ENCODE measurements at places on chromosomes 1 and 21. TPM values are rescaled to one million over a fixed set of nuclear protein-coding genes. Genes with fewer than 3 reads are reported as not detected.
A peak's percentile ranks its signal among the peaks of the same experiment; 100 is the strongest.

- DNase-seq = no peak
- no peak overlapping the region for H3K27ac ChIP-seq
- no peak overlapping the region for H3K4me3 ChIP-seq
- H3K4me1 ChIP-seq = peaks cover 12% of the 10 kb centered on the region
- H3K27me3 ChIP-seq = peaks cover 35% of the 10 kb centered on the region
- no peaks in the 10 kb centered on the region for H3K36me3 ChIP-seq
Measured at GRCh38 chr1:165235777-165236291, 120.7 kb downstream of the LMX1A start.

DNA sequence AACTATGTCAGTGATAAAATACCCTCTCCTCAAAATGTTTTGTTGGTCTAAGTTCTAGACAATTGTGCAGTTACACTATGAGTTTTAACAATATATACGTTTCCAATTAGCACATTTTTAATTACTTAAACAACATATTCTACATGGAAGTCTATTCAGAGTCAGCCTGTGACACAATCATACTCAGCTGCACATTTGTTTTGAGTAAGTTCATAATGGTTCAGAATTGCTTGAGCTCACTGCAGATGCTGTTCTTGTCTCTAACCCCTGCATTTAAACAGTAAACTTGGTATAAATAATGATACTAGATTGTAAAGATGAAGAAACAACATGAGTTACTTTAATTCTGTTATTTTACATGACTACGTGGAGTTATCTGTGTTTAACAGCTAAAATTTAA, 30.6 kb downstream of the CDKN2C start:
- no peak overlapping the region for H3K27ac ChIP-seq
- H3K36me3 ChIP-seq = no peaks in the 10 kb centered on the region
- H3K4me3 ChIP-seq = no peak overlapping the region
- no peak for DNase-seq
- no peaks in the 10 kb centered on the region for H3K4me1 ChIP-seq

- H3K27me3 ChIP-seq = no peaks in the 10 kb centered on the region
- H3K36me3 ChIP-seq = no peaks in the 10 kb centered on the region
- no peak overlapping the region for H3K4me3 ChIP-seq
Measured at GRCh38 chr1:115251340-115251748, 86.7 kb downstream of the NGF start.

DNA sequence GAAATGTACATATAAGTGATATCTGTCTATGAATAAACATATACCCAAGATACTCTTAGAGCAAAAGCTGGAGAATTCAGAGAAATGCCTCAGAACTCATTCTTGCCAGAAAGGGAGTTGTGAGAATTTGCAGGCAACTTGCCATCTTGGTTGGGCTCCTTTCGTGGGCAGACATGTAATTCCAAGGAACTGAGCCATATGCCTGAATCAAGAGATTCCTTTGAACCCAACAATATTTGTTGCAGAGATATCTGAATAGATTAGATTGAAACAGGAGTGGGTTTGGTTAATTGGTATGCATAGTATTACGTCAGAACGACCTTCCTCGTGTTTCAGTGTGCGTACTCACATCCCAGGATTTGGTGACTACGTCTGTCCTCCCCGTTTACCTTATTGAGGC, 67.0 kb downstream of the TGFB2 start:
- H3K4me3 ChIP-seq = no peak overlapping the region
- H3K27ac ChIP-seq = no peak overlapping the region
- no peaks in the 10 kb centered on the region for H3K27me3 ChIP-seq
- no peak for DNase-seq
- H3K36me3 ChIP-seq = no peaks in the 10 kb centered on the region

GRCh38 chr1:4128616-4129015, 228.5 kb upstream of the C1orf174 start:
- H3K36me3 ChIP-seq = no peaks in the 10 kb centered on the region
- peaks cover 26% of the 10 kb centered on the region for H3K27me3 ChIP-seq
- peak; percentile 51 for DNase-seq
- H3K4me1 ChIP-seq = no peaks in the 10 kb centered on the region

GRCh38 chr1:54571326-54571725, 23.3 kb downstream of the ACOT11 start:
- H3K4me3 ChIP-seq = no peak overlapping the region
- H3K36me3 ChIP-seq = no peaks in the 10 kb centered on the region
- peaks cover 18% of the 10 kb centered on the region for H3K4me1 ChIP-seq
- DNase-seq = peak; percentile 27
- no peak overlapping the region for H3K27ac ChIP-seq
- no peaks in the 10 kb centered on the region for H3K27me3 ChIP-seq

- no peak overlapping the region for H3K4me3 ChIP-seq
- H3K27ac ChIP-seq = no peak overlapping the region
- H3K36me3 ChIP-seq = no peaks in the 10 kb centered on the region
Measured at GRCh38 chr1:151728151-151729054, 7.1 kb downstream of the RIIAD1 start.

GRCh38 chr1:97334454-97334853, 586.4 kb downstream of the DPYD start:
- DNase-seq = no peak
- no peaks in the 10 kb centered on the region for H3K4me1 ChIP-seq
- H3K4me3 ChIP-seq = no peak overlapping the region
- no peaks in the 10 kb centered on the region for H3K27me3 ChIP-seq
- H3K27ac ChIP-seq = no peak overlapping the region
- H3K36me3 ChIP-seq = no peaks in the 10 kb centered on the region

GRCh38 chr1:227786673-227787512, 28.6 kb upstream of the PRSS38 start:
- H3K36me3 ChIP-seq = peaks cover 6% of the 10 kb centered on the region
- no peaks in the 10 kb centered on the region for H3K27me3 ChIP-seq
- peaks cover 32% of the 10 kb centered on the region for H3K4me1 ChIP-seq
- peak overlapping the region; percentile 67 for H3K4me3 ChIP-seq
- peak overlapping the region; percentile 72 for H3K27ac ChIP-seq

GRCh38 chr21:28522014-28522799, 470.5 kb downstream of the LTN1 start:
- no peaks in the 10 kb centered on the region for H3K27me3 ChIP-seq
- no peaks in the 10 kb centered on the region for H3K4me1 ChIP-seq
- DNase-seq = no peak
- no peaks in the 10 kb centered on the region for H3K36me3 ChIP-seq

DNA sequence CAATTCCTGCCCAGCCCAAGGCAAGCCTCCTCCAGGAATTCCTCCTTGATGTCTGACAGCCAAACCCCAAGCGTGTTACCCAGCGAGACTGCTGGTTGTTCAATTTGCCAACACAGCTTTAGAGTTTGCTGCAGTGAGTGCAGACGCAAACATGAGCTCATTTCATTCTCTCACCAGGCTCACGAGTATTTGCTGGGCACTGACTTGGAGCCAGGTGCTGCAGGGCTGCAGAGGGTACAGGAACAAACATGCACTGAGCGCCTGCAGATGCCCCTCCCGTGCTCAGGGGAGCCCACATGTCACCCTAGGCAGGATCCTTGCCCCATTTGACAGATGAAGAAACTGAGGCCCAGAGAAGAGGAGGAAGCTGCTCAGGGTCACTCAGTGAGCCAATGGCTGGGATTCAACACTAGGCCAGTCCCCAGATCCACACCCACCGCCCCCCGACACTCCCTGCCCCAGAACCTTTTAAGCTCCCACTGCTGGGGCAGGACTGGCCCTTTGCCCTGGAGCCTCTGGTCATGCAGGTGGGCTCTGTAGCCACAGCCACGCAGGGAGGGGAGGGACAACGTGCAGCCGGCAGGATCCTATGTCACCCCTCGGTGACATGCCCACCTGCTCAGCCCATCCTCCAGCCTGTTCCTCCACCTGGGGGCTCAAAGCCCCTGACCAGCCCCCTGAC, 363.7 kb downstream of the MATN1 start:
- H3K4me3 ChIP-seq = no peak overlapping the region
- no peaks in the 10 kb centered on the region for H3K36me3 ChIP-seq
- H3K4me1 ChIP-seq = no peaks in the 10 kb centered on the region
- DNase-seq = no peak

DNA sequence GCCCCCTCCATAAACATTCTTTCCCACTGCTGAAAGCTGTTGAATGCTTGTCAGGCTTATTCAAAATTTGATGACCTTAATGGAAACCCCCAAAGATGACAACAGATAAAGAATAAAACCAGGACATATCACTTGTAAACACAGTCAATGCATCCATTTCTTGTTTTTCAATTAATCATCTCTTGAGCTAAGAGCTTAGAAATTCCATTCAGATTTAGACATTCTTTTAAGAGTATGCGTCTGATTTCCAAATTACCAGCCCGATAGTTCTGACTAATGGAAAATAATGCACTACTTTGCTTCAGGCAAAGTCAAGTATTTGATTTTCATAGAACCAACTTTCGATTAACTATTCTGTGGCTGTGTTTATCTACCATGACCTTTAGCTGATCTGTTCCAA, 100.6 kb upstream of the RUNX1 start:
- no peaks in the 10 kb centered on the region for H3K4me1 ChIP-seq
- no peak overlapping the region for H3K4me3 ChIP-seq
- no peak for DNase-seq
- H3K27ac ChIP-seq = no peak overlapping the region
- no peaks in the 10 kb centered on the region for H3K27me3 ChIP-seq

- no peaks in the 10 kb centered on the region for H3K27me3 ChIP-seq
- no peak overlapping the region for H3K4me3 ChIP-seq
- peaks cover 7% of the 10 kb centered on the region for H3K4me1 ChIP-seq
- no peak overlapping the region for H3K27ac ChIP-seq
Measured at GRCh38 chr1:58932859-58933598, 149.2 kb upstream of the JUN start.

DNA sequence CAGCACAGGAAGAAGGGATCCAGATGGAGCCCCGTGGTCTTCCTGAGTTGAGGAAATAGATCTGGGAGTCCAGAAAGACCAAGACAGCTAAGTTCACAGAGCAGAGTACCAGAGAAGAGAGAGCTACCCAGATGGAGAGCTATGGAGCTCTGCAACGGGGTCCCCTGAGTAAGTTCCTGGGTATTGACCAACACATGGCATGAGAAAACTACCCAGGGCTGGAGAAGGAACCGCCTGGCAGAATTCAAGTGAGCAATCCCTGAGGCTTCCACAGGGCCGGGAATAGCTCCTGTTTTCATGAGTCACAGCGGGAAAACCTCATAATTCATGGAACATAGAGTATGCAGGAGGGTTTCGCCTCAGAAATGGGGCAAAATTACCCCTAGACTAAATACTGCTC, 19.7 kb downstream of the STPG1 start:
- no peak for DNase-seq
- H3K27ac ChIP-seq = no peak overlapping the region
- peaks cover 33% of the 10 kb centered on the region for H3K4me1 ChIP-seq
- H3K27me3 ChIP-seq = no peaks in the 10 kb centered on the region

DNA sequence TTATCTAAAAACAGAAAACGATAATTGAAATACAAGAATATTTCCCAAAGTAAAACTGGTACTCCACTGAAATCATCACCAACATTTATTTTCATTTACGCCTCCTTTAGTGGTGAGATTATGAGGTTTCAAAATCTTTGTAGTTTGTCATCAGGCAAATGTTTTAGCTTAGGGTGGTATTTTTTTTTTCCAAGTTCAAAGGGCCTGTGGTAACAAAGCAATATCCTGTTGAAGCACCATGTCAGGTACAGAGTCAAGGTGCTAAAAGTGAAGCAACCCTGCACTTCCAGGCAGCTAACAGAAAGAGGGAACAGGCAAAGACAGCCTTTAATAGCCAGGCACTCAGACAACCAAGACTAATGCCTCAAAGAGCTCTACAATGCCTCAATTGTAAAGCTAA, 89.2 kb downstream of the JAK1 start:
- H3K4me3 ChIP-seq = no peak overlapping the region
- peak overlapping the region; percentile 26 for H3K27ac ChIP-seq
- H3K36me3 ChIP-seq = peaks cover 53% of the 10 kb centered on the region
- H3K4me1 ChIP-seq = peaks cover 5% of the 10 kb centered on the region

DNA sequence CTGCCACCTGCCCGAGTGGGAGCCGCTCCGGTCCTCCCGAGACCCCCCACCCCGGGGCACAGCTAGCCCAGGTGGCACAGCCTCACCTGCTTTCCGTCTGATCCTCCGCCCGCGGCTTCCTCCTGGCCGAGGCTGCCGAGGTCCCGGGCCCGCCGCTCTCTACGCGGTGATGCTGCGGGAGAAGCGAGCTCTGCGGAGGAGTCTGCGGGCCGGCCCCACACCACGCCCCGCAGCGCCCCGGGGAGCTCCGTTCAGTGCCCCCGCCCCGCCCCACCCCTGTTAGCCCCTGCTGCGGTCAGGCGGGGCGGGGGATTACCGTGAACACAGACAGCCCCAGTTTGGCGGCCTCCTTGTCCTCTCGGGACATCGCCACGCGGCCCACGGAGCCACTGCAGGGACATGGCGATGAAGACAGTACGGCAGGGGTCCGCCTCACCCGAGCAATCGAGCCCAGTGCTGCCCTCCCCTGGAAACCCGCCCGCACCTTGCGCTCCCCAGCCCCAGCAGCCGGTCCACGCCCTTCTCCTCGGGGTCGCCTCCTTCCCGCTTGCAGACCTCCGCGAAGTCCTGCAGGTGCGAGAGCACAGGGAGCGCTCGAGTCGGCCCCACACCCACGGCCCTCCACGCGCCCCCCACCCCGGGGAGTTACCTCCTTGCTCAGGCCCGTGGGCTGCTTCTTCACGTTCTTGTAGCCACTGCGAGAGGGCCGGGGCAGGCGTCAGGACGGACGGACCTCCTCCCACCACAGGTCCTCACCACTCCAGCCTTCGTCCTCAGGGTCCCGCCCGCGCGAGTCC, 933 bp downstream of the C1orf35 start:
- H3K4me3 ChIP-seq = peak overlapping the region; percentile 99
- DNase-seq = peak; percentile 90
- H3K27ac ChIP-seq = peak overlapping the region; percentile 95
- H3K36me3 ChIP-seq = peaks cover 48% of the 10 kb centered on the region
- H3K4me1 ChIP-seq = peaks cover 67% of the 10 kb centered on the region

DNA sequence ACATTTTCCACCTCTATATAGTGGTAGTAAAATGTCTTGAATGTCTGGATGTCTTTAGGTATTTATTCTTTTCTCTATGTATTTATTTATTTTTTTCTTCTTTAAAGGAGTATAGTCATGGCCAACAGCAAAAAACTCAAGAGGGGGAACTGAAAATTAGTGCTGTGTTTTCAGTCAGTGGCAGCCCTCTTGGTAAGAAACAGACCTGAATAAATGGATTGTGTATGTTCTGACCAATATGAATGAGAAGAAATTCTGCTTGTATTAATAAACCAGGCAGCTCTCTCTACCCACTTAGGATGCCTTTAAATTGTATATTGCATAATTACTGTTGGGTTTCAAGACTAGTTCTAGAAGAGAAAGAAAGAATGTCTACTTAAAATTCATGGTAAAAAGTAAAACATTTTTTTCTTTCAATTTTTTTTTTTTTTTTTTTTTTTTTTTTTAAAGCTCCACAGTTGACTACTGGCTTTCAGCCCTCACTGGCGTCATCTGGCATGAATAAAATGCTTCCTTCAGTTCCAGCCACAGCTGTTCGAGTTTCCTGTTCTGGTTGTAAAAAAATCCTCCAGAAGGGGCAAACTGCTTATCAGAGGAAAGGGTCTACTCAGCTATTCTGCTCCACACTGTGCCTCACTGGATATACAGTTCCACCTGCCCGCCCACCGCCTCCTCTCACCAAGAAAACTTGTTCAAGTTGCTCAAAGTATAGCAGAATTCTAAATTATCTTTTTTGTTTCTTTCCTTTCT, 101.6 kb downstream of the ZMYM4 start:
- H3K27me3 ChIP-seq = no peaks in the 10 kb centered on the region
- no peak overlapping the region for H3K27ac ChIP-seq
- no peak for DNase-seq

The CFAP74 gene
- 0.18 TPM for polyA plus RNA-seq

The NDC1 gene
- polyA plus RNA-seq = 6.8 TPM

The FCMR gene
- 165 TPM for polyA plus RNA-seq

The GLIS1 gene
- polyA plus RNA-seq = 0.04 TPM

The CDC20 gene
- 25.9 TPM for polyA plus RNA-seq

The CHD5 gene
- polyA plus RNA-seq = 0.08 TPM

The KRTAP7-1 gene
- not detected for polyA plus RNA-seq

The SERINC2 gene
- polyA plus RNA-seq = 2.4 TPM

The CFAP107 gene
- not detected for polyA plus RNA-seq

The ERRFI1 gene
- 5.0 TPM for polyA plus RNA-seq
